T-helper 1 cell (primary cell): ENCODE measurements at places on chromosomes 4 and X.

- DNase-seq = no peak
Observed at GRCh38 chr4:105558277-105558676, 5.9 kb downstream of the ARHGEF38 start.

DNA sequence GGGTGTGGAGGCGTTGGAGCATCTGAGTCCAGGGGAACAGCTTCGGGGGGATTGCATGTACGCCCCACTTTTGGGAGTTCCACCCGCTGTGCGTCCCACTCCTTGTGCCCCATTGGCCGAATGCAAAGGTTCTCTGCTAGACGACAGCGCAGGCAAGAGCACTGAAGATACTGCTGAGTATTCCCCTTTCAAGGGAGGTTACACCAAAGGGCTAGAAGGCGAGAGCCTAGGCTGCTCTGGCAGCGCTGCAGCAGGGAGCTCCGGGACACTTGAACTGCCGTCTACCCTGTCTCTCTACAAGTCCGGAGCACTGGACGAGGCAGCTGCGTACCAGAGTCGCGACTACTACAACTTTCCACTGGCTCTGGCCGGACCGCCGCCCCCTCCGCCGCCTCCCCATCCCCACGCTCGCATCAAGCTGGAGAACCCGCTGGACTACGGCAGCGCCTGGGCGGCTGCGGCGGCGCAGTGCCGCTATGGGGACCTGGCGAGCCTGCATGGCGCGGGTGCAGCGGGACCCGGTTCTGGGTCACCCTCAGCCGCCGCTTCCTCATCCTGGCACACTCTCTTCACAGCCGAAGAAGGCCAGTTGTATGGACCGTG, 2.2 kb downstream of the AR start:
- DNase-seq = no peak

GRCh38 chrX:38332505-38332904, 5.2 kb upstream of the RPGR start:
- no peak for DNase-seq

DNA sequence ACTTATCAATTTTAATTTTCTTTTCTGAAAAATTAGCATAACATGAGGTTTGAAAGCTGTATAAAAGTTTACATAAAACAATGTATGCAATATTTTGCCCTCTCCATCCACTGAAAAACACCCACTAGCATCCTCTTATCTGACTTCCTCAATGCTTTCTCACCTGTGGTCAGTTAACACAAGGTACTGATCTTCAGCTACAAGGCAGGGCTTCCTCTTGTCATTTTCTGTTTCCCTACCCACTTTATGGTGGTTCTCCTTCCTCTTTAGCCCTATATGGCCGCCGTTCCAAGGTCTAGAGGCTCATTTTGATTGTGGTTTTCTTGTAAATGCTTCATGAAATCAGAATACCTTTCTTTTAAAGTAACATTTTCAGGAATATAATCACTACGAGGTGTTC, 618.6 kb upstream of the CPEB2 start:
- DNase-seq = no peak

- DNase-seq = no peak
Observed at GRCh38 chr4:153440475-153440874, 25.7 kb upstream of the TMEM131L start.

DNA sequence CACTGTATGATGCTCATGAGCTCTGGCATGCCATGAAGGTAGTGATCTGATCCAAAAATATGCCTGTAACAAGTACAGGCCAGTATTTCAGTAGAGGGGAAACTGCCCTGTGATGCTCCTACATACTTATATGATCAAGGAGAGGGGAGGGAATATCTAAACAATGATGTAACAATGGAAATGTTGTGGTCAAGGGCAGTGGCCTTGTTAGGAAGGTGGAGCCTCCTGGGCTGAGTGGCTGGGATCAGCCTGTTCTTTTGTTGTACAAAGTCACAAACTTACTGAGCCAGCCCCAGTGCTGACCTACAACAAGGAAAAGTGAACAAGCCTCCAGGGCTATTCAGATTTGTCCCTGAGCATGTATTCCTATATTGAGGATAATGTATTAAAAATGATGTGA, 70.3 kb downstream of the ANXA10 start:
- DNase-seq = no peak

DNA sequence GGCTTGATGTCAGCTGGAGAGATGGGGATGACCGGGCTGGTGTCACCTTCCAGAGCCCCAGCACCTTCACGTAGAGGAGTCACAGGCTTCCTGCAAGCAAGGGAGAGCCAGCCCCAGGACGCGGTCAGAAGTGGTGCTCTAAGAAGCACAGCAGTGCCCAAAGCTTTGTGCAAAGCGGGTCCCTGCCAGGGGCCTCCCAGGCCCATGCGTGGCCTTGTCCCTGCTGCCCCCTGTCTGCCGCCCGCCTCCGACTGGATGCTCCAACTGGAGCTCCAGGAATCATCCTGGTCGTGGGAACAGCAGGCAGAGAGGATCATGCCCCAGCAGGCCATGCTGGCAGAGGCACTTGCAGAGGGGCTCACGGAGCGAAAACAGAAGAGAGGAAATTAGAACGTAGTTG, 40.1 kb upstream of the LRPAP1 start:
- no peak for DNase-seq

DNA sequence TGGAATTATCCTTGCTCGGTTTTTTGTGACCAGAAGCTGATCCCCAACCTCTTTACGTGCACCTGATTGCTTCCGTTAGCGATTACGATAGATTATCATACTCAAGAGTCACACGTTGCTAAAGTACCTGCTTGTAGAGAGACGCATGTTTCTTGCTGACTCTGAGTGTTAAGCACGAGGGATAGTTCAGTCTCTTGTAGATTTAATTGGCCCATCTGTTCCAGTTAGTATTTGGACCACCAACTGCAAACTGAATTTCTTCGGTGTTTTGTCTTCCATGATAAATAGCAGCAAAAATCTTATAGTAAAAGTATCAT, 516 bp upstream of the COX18 start:
- no peak for DNase-seq

GRCh38 chrX:9626379-9626778, 139.3 kb downstream of the GPR143 start:
- DNase-seq = no peak

- peak; percentile 81 for DNase-seq
Observed at GRCh38 chr4:82865592-82865991, 25.4 kb downstream of the SEC31A start.

GRCh38 chr4:143420227-143420626, 83.6 kb downstream of the GAB1 start:
- DNase-seq = no peak

DNA sequence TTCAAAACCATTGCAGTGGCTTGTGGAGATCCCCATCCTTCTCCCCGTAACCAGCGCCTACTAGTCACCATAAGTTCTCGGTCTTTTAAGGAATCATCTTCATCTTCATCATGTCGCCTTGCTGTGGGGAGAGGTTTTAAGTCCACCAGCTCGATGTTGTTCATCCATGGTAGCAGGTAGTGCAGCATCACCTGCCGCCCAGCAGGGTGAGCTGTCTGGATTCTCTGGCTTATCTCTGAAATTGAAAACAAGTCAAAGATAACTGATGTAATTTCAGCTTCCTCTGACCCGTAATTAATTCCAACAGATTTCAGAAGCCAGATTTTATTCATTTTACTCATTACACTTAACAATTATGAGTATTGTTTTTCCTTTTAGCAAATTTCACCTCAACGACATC, 67.4 kb downstream of the ZAR1 start:
- DNase-seq = no peak

GRCh38 chr4:138190452-138190858, 51.7 kb downstream of the SLC7A11 start:
- DNase-seq = no peak

DNA sequence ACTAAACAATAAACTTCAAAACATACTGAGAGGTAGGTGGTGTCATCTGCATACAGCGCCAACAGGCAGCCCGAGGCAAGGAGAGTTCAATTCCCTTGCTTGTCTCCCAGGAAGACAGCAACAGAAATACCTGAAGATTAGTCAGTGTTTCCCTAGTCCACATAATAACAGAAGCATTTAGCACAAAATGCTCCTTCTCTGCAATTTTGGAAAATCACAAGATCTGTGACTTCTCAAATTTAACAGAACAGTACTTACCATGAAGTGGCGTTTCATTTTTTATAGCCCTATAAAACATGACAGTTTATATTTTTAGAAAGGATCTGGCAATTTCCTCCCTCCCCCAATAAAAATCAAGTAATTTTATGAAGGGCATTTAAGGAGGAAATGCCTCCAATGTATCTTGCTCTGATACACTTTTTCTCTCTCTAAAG, 67.1 kb upstream of the MYOZ2 start:
- no peak for DNase-seq

DNA sequence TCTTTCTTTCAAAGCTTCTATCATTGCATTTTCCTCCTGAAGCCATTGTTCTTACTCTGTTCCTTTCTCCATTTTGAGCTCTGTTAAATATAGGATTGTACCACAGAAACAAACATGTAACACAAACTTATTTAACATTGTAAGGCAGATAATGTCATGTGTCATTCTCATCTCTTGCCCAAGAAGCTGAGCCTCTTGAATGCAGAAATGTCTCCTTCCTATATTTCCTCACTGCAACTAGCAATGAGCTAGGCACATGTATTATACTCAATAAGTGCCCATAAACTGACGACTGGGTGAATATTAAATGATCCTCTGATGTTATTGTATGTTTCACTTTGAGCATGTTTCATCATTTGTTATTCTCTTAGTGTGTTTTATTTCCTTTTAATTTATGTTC, 56.7 kb upstream of the SLC7A11 start:
- DNase-seq = no peak

DNA sequence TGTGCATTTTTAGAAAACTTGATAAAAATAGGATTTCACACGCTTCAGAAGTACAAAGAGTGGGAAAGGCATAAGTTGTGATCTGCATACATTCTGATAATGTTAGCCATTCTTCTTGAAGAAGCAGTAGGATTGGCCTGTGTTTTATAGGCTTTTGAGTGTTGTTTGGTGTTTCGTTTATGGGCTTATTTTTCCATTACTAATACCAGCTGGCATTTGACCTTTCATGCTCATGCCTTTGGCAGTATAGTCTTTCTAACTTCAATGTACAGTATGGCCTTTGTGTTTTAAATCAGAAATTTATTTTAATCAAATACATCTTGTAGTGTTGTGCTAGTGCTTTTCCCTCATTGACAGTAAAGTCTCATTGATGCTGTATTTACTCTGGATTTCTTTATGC, 51.5 kb upstream of the SLC4A4 start:
- no peak for DNase-seq
